Nucleus accumbens (tissue), 56 donors: ENCODE measurements at places on chromosomes 11 and 22.

- DNase-seq: no peak
Measured at GRCh38 chr22:35977136-35977535, 51.5 kb downstream of the RBFOX2 start.

- no peak for DNase-seq
Measured at GRCh38 chr11:22510741-22511140, 114.9 kb downstream of the FANCF start.

DNA sequence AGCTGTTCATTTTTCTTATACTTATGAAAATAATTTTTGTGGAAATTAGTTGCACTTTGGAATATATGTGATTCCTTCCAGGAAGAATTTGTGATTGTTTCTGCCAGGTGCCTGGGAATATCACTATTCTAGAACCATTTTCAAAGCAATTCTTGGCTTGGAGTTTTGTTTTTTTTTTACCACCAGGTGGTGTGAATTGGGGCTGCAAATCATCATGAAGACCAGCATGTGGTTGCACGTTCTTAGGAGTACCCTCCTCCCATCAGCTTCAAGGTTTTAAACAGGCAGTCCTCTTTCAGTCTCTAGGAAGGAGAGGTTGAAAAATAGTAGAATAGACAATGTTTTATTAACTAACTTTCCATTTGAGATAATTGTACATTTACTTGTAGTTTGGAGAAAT lies 25.9 kb downstream of the USP47 start:
- DNase-seq: no peak

- no peak for DNase-seq
Measured at GRCh38 chr11:134711588-134711987, 299.5 kb upstream of the B3GAT1 start.

DNA sequence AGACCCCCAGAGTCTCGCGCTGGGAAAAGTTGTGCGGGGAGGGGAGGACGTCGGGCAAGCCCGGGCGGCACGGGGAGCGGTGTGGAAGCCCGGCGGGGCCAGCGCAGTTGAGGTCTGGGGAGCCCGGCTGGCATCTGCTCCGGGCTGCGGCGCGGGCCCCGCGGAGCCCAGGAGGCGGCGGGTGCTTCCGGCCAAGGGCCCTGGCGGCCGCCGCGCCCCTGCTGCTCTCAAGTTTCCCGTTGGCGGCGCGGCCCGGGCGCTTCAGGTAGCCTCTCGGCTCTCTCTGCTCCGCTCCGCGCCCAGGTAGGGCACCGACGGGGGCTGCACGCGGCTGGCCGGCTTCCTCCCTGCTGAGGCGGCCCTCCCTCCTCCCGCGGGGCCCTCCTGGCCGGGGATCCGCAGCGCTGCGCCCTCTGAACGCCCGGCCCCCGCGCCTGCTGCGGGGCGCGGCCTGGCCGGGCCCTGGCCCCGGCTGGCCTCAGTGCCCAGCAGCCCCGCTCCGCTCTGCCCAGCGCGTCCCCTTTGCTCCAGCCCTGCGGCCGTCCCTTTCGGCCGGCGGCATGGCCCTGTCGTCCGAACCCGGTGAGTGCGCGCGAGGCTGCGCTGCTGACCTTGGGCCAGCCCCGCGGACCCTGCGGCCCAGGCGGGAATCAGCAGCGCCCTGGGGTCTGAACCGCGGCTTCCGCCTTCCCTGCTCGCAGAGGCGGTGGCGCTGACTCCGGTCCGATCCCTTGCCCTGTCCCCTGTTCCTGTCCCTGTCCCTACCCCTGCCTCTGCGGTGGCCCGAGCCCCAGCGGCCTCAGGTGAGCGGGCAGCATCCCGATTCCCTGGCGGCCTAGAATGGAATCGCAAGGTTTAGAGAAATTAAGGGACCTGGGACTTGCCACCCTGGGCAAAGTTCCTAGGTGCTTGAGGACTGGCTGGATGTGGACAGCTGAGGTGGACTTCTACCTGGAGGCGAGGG lies 4.3 kb upstream of the AMPD3 start:
- no peak for DNase-seq

DNA sequence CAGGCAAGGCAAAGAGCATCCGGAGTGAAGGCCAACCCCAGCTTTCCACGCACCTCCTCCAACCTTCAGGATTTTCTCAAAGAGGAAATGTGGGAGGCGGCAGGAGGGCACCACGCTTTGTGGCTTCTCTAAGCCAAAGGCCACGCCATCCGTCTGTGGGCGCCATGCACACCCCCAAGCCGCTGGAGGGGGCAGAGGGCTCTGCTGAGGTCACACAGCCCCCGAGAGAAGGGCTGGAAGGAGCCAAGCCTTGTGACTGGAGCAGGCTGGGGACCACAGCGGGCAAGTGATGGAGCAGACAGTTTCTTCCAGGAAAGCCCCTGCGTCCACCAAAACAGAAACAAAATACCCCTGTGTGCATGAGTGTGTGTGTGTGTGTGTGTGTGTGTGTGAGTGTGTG lies 527.4 kb downstream of the BRD1 start:
- no peak for DNase-seq

- no peak for DNase-seq
Measured at GRCh38 chr11:132142121-132142520, 771.7 kb downstream of the NTM start.

- no peak for DNase-seq
Measured at GRCh38 chr11:28657378-28658030, 549.3 kb downstream of the METTL15 start.

DNA sequence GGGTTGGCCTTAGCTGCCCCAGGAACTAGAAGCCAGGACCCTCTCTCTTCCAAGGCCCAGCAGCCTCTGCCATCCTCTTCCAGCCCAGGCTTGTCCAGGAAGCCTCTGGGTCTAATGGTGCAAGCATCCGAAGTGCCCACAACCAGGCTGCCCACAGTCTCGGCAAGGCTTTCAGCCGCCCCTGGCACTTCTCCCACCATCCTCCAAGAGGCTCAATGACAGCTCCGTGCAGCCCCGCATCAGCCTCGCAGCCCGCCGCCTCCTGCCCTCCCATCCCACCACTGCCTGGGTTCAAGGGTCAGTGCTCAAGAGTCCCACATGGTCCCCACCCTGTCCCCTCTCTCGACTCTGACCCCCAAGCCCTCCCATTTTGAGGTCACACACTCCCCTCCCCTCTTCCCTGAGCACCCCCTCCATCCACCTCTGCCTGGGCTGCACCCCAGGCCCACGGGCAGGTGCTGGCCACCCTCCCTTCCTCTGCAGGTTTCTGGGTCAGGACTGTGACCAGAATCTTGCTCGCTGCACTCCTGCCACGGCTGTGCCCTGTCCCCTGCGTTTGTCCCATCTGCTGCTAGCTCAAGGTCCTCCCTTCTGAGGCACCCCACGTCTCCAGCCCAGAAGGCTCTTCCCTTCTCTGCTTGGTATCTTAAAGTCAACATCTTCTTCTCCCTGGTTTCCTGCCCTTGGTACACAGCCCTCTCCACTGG lies 17.2 kb downstream of the IFITM10 start:
- no peak for DNase-seq

GRCh38 chr22:25775531-25775930 lies 33.5 kb downstream of the MYO18B start:
- no peak for DNase-seq

DNA sequence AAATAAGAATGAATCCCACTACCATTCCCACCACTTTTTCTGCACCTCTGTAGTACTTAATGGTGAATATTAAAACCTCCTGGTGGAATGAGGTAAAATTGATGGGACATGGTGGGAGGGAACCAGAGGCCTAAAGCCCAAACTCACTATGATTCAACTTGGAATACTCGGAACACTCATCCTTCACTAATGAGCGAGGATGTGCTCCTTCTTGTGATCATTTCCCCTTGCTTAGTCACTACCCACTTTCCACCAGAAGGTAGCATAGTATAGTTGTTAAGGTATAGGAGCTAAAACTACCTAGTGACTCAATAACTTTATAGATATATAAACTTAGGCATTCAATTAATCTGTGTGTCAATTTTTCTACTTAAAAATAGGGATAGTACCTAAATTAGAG lies 728.9 kb downstream of the OPCML start:
- DNase-seq: no peak

- no peak for DNase-seq
Measured at GRCh38 chr11:72446929-72447769, 12.8 kb upstream of the CLPB start.

GRCh38 chr11:2724653-2725367 lies 25.0 kb upstream of the KCNQ1OT1 start:
- DNase-seq: no peak

DNA sequence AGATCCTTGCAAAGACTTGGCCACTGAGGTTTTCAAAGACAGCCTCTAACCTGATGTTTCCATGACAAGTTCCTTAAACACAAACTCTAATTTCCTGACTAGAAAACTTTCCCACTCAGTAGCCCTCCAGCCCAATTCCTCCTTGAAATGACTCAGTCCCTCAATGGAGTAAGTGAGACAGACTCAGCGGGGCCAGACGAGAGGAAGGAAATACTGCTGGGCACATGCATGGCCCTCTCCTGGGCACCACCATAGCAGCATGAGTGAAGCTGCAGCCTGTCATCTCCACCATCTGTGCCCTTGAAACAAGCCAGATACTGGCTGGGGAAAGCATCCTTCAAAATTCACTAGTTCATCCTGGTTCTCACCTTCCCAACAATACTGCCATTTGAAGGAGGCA lies 76.2 kb upstream of the GDPD4 start:
- DNase-seq: no peak

DNA sequence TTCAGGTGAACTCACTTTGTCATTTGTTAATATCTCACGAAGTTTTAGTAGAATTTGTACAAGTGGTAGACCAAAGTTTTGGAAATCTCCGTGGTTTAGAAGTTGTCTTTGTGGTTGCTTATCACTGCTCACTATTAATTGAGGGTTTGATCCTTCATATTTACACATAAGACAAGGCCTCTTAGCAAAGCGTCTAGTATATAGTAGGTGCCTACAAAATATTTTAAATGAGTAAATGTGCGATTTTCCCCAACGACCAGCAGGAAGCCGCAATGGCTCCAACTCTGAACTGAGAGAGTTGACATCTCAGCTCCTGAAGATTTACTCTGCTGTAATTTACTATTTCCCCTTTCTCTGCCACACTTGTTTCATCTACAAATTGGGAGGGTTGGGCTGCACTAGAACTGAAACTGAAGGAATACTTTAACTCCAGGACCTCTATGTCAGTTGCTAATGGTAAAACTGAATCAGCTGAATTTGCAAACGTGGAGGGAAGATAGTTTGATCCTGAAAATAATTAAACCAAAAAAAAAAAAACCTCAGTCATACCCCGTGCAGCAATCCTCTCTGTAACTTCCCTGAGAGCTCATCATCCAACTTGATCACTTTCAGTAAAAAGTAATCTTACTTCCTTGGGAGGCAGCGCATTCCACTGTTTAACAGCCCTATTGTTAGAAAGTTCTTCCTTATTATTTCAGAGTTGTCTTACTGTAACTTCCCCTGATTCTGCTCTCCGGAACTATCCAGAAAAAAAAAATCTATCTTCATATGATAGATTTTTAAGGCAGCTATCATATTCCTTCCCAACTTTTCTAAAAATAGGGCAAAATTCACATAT lies 1.3 kb upstream of the SBF2 start:
- no peak for DNase-seq

- DNase-seq: no peak
Measured at GRCh38 chr11:64542172-64543125, 48.6 kb upstream of the SLC22A12 start.

- no peak for DNase-seq
Measured at GRCh38 chr11:65903068-65903481, 2.9 kb upstream of the FOSL1 start.

DNA sequence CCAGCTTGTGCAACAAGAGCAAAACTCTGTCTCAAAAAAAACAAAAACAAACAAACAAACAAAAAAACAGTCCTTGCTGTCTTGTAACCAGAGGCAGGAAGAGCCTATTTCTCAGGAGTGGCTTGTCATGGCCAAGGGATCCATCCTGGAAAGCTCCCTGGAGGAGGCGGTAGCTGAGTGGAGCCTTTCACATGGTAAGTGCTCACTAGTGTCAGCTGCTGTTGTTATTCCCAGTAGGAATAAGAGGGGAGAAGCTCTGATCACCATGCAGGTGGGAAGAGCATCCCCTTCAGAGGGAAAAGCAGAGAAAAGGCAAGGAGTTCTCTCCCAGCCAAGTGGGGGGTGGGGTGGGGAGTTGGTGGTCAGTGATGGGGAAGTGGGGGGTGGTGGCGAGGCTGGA lies 54.6 kb upstream of the WNT7B start:
- DNase-seq: no peak

GRCh38 chr11:57619331-57619730 lies 21.8 kb downstream of the SERPING1 start:
- no peak for DNase-seq

- no peak for DNase-seq
Measured at GRCh38 chr11:2537896-2538724, 93.3 kb downstream of the KCNQ1 start.

- peak; percentile 81 for DNase-seq
Measured at GRCh38 chr22:38034278-38034882, 22.8 kb upstream of the PICK1 start.

- DNase-seq: no peak
Measured at GRCh38 chr11:130315354-130315970, 745 bp upstream of the ZBTB44 start.

DNA sequence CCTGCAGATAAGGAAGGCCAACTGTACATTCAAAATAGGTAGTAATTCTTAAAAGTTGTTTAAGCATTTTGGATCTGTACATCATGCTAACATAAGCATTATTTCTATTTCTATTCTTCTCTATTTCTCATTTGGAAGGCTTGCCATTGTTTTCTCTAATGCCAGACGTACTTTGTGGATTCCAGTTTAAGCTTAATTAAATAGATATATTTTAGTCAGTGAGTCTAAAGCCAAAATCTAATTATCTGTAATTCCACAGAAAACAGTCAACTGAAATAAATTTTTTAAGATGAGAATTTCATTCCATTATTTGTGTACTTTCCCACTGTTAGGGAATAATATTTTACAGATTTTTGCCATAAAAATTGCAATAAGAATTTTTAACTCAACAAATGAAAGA lies 123.0 kb downstream of the LUZP2 start:
- no peak for DNase-seq

DNA sequence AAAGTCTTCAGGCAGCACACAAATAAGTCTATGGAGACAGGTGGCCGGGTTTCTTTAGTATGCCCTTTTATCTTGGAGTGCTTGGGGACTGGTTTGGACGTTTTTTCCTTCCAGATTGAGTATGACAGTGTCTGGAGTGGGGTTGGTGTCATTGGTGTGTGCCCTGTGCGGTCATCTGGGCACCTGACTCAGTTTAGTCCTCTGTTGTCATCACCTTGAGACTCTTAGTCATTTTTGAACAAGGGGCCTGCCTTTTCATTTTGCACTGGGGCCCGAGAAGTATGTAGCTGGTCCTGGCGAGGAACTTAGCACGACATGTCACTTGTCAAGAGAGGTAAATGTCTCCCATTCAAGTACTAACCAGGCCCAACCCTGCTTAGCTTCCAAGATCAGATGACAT lies 27.2 kb upstream of the MYO18B start:
- no peak for DNase-seq

DNA sequence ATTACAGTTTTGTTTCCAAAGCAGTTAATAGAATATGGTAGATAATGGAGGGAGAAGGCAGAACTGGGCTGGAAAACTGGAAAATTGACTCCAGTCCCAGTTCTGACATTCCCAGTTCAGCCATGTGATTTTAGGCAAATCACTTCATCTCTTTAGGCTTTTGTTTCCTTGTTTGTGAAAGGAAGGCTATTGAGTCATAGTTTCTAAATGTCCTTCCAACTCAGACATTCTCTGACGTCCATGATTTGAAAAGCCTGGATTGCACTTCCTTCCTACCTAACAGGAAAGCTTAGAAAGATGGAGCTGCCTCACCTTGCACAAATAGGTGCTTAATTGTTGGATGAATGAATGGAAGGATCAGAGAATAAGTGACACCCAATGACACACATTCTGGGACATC lies 19.8 kb upstream of the GALNT18 start:
- no peak for DNase-seq

- DNase-seq: no peak
Measured at GRCh38 chr11:38952698-38953097, 2354.7 kb upstream of the RAG2 start.

- DNase-seq: no peak
Measured at GRCh38 chr11:15091625-15092024, 18.2 kb downstream of the CALCB start.
